Activated T-cell treated with anti-CD3 and anti-CD28 coated beads, Interleukin-2, amount 50 U/mL, for 72 hours (primary cell): ENCODE measurements at places on chromosomes 5 and 9. TPM values are rescaled to one million over a fixed set of nuclear protein-coding genes. Genes with fewer than 3 reads are reported as not detected.

DNA sequence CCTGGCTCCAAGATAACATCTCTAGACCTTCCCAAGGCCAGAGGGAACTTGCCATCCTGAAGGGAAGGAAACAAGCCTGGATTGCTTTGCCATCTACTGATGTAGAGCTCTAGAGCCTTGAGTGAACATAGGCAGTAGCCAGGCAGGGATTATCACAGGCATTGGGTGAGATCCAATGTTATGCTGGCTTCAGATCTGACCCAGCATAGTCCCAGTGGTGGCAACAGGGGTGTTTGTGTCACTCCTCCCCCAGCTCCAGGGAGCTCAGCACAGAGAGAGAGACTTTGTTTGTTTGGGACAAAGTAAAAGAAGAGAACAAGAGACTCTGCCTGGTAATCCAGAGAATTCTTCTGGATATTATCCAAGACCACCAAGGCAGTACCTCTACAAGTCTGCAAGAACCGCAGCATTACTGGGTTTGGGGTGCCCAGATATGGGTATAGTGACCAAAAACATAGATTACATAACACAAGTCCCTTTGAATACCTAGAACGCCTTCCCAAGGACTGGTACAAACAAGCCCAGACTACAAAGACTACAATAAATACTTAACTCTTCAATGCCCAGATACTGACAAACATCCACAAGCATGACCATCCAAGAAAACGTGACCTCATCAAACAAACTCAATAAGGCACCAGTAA lies 137.6 kb upstream of the DAPK1 start:
- no peak overlapping the region for H3K4me3 ChIP-seq
- peaks cover 1% of the 10 kb centered on the region for H3K36me3 ChIP-seq
- no peak for DNase-seq
- no peak overlapping the region for H3K27ac ChIP-seq
- no peaks in the 10 kb centered on the region for H3K4me1 ChIP-seq

DNA sequence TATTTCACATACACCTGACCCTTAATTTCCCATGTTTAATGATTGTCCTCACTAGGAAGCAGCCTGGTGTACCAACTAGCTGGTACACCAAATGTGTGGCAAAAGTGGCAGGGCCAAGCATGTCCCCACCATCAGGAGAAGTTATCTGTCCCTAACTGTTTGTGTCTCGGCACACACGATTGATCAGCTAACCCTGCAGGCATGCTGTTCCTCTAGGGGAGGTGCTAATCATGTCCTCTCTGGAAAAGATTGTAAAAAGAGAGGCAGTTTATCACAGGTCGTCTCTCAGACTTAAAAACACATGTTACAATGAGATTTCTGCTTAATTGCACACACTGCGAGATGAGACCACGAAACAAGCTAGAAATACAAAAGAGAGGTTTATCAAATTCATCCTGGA lies 342.7 kb downstream of the DIRAS2 start:
- H3K4me3 ChIP-seq = no peak overlapping the region
- no peak overlapping the region for H3K27ac ChIP-seq
- H3K4me1 ChIP-seq = no peaks in the 10 kb centered on the region
- H3K36me3 ChIP-seq = no peaks in the 10 kb centered on the region
- DNase-seq = no peak

DNA sequence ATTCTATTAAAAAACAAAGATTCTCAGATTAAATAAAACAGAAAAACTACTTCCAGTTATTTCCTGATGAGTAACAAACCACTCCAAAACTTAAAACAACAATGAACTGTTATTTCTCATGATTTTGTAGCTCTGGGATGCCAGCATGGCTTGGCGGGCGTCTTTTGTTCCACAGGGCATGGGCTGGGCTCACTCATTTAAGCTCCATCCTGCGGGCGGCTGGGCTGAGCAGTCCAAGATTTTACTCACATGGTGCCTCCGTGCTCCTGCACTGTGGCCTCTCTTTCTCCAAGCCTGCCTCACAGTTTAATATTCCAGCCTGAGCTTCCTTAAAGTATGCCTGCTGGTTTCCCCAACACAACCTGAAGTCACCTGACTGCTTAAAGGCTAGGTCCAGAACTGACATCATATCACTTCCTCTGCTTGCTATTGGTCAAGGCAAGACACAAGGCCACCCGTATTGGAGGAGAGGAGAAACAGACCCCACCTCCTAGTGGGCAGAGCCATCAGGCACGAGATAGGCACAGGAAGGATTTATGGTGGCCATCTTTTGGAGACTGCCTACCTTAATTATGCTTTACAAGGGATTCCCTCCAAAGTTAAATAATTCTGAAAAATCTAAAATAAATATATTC lies 41.6 kb upstream of the ZBTB43 start:
- H3K36me3 ChIP-seq = no peaks in the 10 kb centered on the region
- no peaks in the 10 kb centered on the region for H3K4me1 ChIP-seq
- no peak for DNase-seq
- no peak overlapping the region for H3K4me3 ChIP-seq
- no peak overlapping the region for H3K27ac ChIP-seq
- no peaks in the 10 kb centered on the region for H3K27me3 ChIP-seq

DNA sequence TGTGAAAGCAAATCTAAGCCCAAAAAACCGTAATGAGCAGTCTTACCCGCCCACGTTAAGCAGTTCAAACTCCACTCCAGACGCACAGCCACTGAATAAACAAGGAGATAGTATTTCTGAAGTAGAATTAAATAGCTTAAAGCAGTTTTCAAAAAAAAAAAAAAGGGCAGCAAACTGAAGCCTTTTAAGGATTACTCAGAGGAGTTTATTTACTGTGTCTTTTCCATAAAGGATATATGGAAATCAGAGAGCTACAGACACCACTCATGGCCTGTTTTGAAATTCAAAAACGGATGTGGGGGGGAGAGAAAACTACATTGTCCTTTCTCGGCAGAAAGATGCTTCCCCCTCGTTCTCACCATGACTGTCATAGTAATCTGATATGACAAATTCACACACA lies 83.7 kb upstream of the IRX1 start:
- H3K4me1 ChIP-seq = no peaks in the 10 kb centered on the region
- peaks cover 2% of the 10 kb centered on the region for H3K36me3 ChIP-seq
- no peak for DNase-seq
- H3K27ac ChIP-seq = no peak overlapping the region
- no peaks in the 10 kb centered on the region for H3K27me3 ChIP-seq

DNA sequence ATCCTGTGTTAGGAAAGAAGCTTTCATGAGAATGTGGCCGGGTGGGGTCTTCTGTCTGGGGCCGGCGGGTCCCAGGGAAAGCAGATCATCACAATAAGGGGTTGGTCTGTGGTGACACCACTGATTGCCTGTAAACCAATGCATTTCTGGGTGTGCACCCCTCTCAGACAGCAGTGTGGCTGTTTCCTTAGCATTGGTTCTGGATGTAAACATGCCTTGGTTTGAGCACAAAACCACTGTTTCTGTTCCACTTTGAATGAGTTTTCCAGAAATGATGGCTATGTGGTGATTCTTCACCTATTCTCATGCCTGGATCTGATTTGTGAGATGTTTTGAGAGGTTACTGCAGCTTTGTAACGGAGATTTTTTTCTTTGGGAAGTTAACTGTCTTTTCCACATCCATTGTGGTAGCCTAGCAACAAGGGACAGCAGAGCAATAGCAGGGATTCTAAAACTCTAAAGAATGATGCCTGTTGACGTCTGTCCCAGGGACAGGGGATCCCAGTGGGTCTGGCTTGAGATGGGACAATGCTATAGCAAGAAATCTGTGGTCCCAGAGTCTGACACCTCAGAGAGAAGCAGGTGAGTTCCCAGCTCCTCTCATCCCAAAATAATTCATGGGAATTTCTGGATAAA lies at the start of gene CCDC192:
CCDC192 (plus strand) TSS at position 466 of the 636 bp plus-strand sequence; CDS start at position 521, 55 bp downstream.
- no peak within 1 kb of the TSS for H3K27ac ChIP-seq
- no peak within 1 kb of the TSS for H3K4me3 ChIP-seq
- no peaks in the 10 kb centered on the region for H3K36me3 ChIP-seq
- H3K27me3 ChIP-seq = peaks cover 13% of the 10 kb centered on the region
- peak; percentile 25 for DNase-seq

DNA sequence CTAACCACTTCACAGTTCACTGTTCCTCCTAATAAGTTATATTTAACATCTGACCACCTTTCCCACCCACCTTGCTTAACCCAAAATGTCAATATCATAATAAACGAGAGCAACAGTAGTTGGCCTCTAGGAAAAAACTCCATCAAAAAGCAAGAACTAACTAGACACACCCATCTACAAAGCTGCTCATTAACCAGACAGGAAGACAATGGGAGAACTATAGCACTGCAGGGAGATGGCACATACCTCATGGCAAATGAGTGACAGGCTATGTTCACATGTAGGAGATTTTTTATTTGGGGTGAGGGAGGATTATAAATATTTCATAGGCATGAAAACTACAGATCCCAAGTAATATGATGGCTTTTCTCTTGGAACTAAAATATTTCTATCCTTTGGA lies 23.6 kb upstream of the CDK5RAP2 start:
- no peak for DNase-seq
- no peaks in the 10 kb centered on the region for H3K4me1 ChIP-seq
- no peaks in the 10 kb centered on the region for H3K27me3 ChIP-seq
- H3K36me3 ChIP-seq = no peaks in the 10 kb centered on the region

DNA sequence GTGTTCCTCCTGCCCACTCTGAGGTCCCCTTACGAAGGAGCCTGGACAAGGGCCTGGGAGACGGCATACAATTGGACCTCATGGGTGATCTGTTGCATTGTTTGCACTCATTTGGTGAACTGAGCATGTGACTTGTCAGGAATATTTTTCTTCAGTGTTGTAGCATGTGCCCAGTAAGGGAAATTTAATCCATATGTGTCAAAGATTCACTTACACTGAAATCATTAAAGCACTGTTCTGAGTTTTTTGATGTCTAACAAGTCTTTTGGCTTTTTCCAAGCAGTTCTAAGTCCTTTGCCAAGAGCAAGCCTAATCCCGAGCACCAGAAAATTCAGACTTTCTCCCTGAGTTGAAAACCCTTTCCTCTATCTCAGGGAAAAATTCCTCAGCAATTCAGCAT lies 61.6 kb upstream of the RPS23 start:
- DNase-seq = no peak
- peaks cover 12% of the 10 kb centered on the region for H3K4me1 ChIP-seq
- H3K4me3 ChIP-seq = no peak overlapping the region
- H3K27me3 ChIP-seq = peaks cover 21% of the 10 kb centered on the region
- no peaks in the 10 kb centered on the region for H3K36me3 ChIP-seq

DNA sequence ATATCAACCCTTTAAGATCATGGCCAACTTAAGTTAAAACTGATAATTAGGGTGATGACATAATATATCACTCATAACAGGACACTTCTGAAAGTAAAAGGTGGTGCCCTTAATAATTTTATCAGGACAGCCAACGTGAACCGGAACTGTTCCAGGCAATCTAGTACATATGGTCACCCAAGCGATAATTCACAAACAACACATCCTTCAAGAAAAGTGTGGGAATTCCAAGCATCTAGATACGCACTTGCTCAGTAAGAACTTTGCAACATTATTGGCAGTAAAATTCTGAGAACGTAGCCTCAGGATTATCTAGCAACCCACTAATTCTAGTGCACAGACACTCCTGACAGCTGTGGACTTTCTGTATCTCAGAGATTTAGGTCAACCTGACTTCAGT lies 85.7 kb downstream of the ALDH7A1 start:
- H3K27me3 ChIP-seq = no peaks in the 10 kb centered on the region
- H3K27ac ChIP-seq = no peak overlapping the region
- H3K4me1 ChIP-seq = peaks cover 34% of the 10 kb centered on the region
- no peak for DNase-seq
- no peak overlapping the region for H3K4me3 ChIP-seq

DNA sequence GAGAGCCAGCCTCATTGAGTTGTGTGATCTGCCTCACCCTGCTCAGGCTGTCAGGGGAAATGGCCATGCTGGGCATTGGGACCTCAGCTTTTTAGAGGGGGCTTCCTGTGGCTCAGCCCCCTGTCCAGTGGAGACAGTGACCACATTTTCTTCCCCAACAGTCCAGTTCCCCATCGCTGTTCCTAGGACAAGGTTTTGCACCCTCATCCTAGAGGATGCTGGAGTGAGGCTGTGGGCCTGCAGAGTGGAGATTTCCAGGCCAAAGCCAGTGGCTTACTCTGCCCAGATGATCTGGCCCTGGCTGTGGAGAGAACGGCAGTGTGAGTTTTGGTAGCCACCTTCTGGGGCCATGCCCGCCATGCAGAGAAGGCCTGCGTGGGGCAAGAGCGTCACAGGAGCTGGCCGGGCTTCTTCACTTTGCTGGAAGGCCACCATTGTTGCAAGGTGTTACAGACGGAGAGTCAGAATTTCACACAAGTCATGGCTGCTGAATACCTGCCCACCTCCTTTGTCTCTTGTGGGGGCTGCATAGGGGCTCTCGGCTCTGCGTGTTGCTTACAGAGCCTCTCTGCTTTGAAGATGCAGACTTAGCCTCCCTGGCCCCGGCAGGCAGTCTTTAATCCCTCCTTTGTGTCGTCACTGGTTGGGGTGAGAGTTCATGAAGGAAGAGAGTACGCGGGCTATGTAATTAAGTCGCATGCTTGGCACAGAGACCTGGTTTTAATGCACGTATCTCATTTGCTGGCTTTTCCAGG lies 35.2 kb upstream of the PITX1 start:
- no peaks in the 10 kb centered on the region for H3K4me1 ChIP-seq
- no peak for DNase-seq
- no peaks in the 10 kb centered on the region for H3K36me3 ChIP-seq
- no peak overlapping the region for H3K4me3 ChIP-seq
- H3K27ac ChIP-seq = no peak overlapping the region
- peaks cover 5% of the 10 kb centered on the region for H3K27me3 ChIP-seq

GRCh38 chr5:146722361-146722779 lies 156.2 kb downstream of the PPP2R2B start:
- no peaks in the 10 kb centered on the region for H3K27me3 ChIP-seq
- H3K4me1 ChIP-seq = no peaks in the 10 kb centered on the region
- no peaks in the 10 kb centered on the region for H3K36me3 ChIP-seq
- no peak for DNase-seq
- no peak overlapping the region for H3K27ac ChIP-seq
- no peak overlapping the region for H3K4me3 ChIP-seq

Gene IL5
- 2.1 TPM for total RNA-seq

Gene PLEKHG4B
- not detected for total RNA-seq

Gene SH3GL2
- total RNA-seq = not detected

Gene SCGB3A2
- total RNA-seq = not detected

Gene CTNND2
- not detected for total RNA-seq

Gene SLC46A2
- not detected for total RNA-seq
